ENCODE measurements at places on chromosomes 4 and X. TPM values are rescaled to one million over a fixed set of nuclear protein-coding genes. Genes with fewer than 3 reads are reported as not detected.

Gene GAB3
- total RNA-seq = 6.4 TPM

Gene TMEM271
- not detected for total RNA-seq

Gene ARAP2
- total RNA-seq = 33.5 TPM

Gene USP17L13
- not detected for total RNA-seq

Gene RGS12
- 35.5 TPM for total RNA-seq

Gene FAAH2
- 17.0 TPM for total RNA-seq

GRCh38 chr4:11365039-11365438 lies 63.7 kb downstream of the HS3ST1 start:
- H3K27me3 ChIP-seq = peaks cover 2% of the 10 kb centered on the region
- no peak for DNase-seq
- H3K4me3 ChIP-seq = no peak overlapping the region
- no peaks in the 10 kb centered on the region for H3K4me1 ChIP-seq

DNA sequence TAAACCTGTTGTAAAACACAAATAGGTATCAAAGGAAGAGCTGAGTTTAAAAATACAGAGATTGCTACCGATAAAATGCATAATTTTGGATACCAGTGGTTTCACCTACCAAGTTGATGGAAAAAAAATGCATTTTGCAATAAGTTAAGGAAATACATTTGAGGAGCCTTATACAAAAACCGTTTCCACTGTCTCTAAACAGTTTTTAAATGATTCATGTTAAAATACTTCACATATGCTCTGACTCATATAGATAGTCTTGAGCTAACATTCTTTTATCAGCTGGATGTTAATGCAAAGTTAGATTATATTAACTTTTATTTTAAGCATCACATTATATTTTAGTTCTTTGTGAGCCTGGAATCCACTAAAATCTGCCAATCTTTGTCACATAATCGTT lies 50.6 kb upstream of the ANKRD17 start:
- DNase-seq = no peak
- no peaks in the 10 kb centered on the region for H3K4me1 ChIP-seq
- H3K27ac ChIP-seq = no peak overlapping the region
- no peaks in the 10 kb centered on the region for H3K36me3 ChIP-seq
- no peak overlapping the region for H3K4me3 ChIP-seq
- H3K27me3 ChIP-seq = no peaks in the 10 kb centered on the region

- H3K4me3 ChIP-seq = no peak overlapping the region
- no peaks in the 10 kb centered on the region for H3K4me1 ChIP-seq
- peak; percentile 73 for DNase-seq
- no peaks in the 10 kb centered on the region for H3K27me3 ChIP-seq
- H3K27ac ChIP-seq = no peak overlapping the region
- H3K36me3 ChIP-seq = peaks cover 2% of the 10 kb centered on the region
Measured at GRCh38 chrX:153947009-153947769, 2.7 kb upstream of the RENBP start.

DNA sequence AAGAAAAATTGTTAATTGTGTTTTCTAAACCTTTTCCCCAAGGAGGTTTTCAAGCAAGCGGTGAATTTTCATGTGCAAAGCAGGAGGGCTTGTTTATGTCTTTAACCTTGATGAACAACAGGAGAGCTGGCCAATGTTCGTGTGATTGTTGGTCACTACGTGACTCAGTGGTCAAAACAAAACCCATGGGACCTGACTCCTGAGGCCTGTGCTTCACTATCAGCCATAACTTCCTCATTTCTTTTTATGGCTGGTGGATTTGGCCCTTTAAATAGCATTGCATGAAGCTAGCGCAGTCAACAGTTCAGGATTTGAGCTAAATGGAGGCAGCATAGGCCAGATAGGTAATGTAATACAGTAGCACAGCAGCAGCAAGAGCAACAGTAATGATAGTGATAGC lies 80.5 kb downstream of the MID1IP1 start:
- no peaks in the 10 kb centered on the region for H3K36me3 ChIP-seq
- no peak for DNase-seq
- no peak overlapping the region for H3K27ac ChIP-seq
- H3K27me3 ChIP-seq = no peaks in the 10 kb centered on the region

DNA sequence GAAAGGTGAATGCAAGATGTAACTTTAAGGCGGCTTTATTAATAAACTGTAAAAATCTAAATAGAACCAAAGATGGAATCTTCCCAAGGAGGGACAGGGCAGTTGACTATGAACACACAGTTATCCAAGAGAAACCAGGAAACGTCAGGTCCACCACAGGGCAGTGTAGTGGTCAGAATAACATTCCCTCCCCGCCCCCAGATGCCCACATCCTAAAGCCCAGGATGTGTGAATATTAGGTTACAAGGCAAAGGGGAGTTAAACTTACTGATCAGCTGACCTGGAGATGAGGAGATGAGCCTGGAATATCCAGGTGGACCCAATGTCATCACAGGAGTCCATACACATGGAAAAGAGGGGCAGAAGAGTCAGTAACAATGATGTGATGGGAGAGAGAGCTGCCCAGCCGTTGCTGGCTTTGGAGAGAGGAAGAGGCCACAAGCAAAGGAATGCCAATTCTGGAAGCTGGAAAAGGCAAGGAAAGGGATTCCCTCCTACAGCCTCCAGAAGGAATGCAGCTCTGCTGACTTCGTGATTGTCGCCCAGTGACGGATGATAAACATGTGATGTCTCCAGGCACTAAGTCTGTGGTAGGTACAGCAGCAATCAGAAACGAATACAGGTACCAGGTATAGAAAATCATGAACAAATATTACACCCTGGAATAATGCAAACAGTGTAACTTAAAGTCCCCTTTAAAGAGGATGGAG lies 5.2 kb downstream of the SH3KBP1 start:
- no peak overlapping the region for H3K27ac ChIP-seq
- DNase-seq = no peak
- H3K4me3 ChIP-seq = no peak overlapping the region
- H3K27me3 ChIP-seq = peaks cover 4% of the 10 kb centered on the region
- no peaks in the 10 kb centered on the region for H3K36me3 ChIP-seq

DNA sequence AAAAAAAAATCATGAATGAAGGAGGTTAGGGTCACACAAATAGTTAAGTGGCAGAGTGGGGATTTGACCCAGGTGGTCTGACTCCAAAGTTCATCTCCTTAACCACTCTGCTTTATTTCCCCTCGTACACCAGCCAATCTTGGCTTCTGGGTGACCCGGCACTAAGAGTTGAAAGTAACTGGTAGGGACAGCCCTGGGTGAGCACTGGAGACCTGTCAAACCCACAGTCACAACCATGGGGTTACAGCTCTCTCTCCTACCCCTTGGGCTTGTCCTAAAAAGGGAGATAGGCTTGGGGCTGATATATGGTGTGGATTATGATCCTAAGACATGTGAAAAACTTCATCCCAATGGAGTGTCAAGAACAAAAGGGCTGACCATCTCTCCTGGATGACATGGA lies 12.5 kb downstream of the IGFBP7 start:
- no peak for DNase-seq
- H3K27ac ChIP-seq = peak overlapping the region; percentile 71
- no peaks in the 10 kb centered on the region for H3K36me3 ChIP-seq
- no peaks in the 10 kb centered on the region for H3K27me3 ChIP-seq

GRCh38 chr4:125400756-125401155 lies 86.0 kb downstream of the FAT4 start:
- H3K4me1 ChIP-seq = peaks cover 3% of the 10 kb centered on the region
- DNase-seq = no peak
- H3K36me3 ChIP-seq = no peaks in the 10 kb centered on the region

GRCh38 chrX:133544778-133545177 lies 129.5 kb upstream of the GPC4 start:
- no peaks in the 10 kb centered on the region for H3K36me3 ChIP-seq
- no peak overlapping the region for H3K27ac ChIP-seq
- H3K4me1 ChIP-seq = no peaks in the 10 kb centered on the region
- no peaks in the 10 kb centered on the region for H3K27me3 ChIP-seq
- H3K4me3 ChIP-seq = no peak overlapping the region

- H3K4me1 ChIP-seq = no peaks in the 10 kb centered on the region
- H3K27me3 ChIP-seq = no peaks in the 10 kb centered on the region
- no peak for DNase-seq
- no peak overlapping the region for H3K4me3 ChIP-seq
- H3K27ac ChIP-seq = no peak overlapping the region
Measured at GRCh38 chrX:137290011-137290410, 256.2 kb upstream of the GPR101 start.

DNA sequence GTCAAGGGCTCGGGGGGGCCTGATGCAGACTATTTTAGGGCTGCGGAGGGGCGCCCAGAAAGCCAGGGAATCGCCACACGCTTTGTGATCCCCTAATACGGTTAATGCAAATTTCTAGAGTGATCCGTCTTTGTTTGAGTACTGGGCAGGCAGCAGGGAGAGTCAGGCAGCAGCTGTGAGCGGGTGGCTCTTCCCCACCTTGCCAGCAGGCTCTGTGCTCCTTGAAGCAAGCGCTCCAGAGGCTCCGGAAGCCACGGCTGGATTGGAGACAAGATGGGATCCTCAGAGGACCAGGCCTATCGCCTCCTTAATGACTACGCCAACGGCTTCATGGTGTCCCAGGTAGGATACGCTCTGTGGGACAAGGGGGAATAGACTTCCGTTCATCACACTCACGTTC lies at the start of gene ASMT:
TSS of gene ASMT (plus strand) at position 133 of the 400 bp plus-strand sequence. CDS start at position 274, 141 bp downstream.
- H3K4me3 ChIP-seq = no peak within 1 kb of the TSS
- DNase-seq = no peak
- no peaks in the 10 kb centered on the region for H3K4me1 ChIP-seq
- no peak within 1 kb of the TSS for H3K27ac ChIP-seq
- H3K27me3 ChIP-seq = no peaks in the 10 kb centered on the region
- H3K36me3 ChIP-seq = no peaks in the 10 kb centered on the region

GRCh38 chr4:28010577-28011240 lies 1150.1 kb downstream of the STIM2 start:
- H3K27me3 ChIP-seq = no peaks in the 10 kb centered on the region
- no peaks in the 10 kb centered on the region for H3K4me1 ChIP-seq
- no peaks in the 10 kb centered on the region for H3K36me3 ChIP-seq
- peak; percentile 26 for DNase-seq
- no peak overlapping the region for H3K27ac ChIP-seq

DNA sequence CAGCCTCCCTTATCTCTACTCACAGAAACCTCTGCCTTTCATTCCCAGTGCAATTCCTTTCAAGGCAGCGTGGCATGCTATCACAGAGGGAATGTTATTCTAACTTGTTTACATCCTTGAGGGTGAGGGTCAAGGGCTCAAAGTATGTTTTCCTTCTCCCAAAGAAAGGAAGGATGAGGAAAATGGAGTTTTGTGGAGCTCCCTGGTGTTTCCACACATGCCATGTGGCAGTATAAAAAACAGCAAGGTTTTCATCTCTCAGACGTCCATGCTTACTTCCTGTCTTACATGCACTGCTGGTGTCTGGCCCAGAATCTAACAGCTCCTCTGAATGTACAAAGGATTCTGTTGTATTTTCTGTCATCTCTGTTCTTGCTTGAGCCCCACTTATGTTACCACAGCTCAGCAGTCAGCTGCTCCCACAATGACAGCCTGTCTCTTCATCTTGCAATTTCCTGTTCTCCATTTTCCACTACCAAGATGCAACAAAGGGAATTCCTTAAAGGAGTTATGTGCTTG lies 128.0 kb downstream of the SNCA start:
- H3K36me3 ChIP-seq = no peaks in the 10 kb centered on the region
- H3K4me3 ChIP-seq = no peak overlapping the region
- H3K27me3 ChIP-seq = no peaks in the 10 kb centered on the region
- H3K27ac ChIP-seq = no peak overlapping the region
- DNase-seq = peak; percentile 21
- H3K4me1 ChIP-seq = no peaks in the 10 kb centered on the region

DNA sequence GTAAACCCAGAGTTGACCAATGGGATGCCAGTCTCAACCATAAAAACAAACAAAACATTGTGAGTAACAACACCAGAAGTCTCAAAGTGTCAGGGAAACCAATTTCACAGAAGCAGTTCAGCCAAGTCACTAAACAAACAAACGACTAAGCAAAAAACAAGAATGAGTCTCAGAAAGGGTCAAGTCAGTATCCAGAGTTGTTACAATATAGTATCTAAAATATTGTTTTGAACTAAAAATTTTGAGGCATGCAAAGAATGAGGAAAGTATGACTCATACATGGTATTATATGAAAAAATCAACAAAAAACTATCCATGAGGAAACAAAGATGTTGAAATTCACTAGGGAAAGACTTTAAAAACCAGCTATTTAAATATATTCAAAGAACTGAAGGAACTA lies 70.6 kb downstream of the AR start:
- no peaks in the 10 kb centered on the region for H3K4me1 ChIP-seq
- H3K36me3 ChIP-seq = no peaks in the 10 kb centered on the region
- H3K27ac ChIP-seq = no peak overlapping the region
- H3K4me3 ChIP-seq = no peak overlapping the region
- DNase-seq = no peak

GRCh38 chr4:143381189-143382118 lies 44.8 kb downstream of the GAB1 start:
- DNase-seq = peak; percentile 84
- H3K4me3 ChIP-seq = no peak overlapping the region
- peak overlapping the region; percentile 44 for H3K27ac ChIP-seq
- H3K27me3 ChIP-seq = no peaks in the 10 kb centered on the region

DNA sequence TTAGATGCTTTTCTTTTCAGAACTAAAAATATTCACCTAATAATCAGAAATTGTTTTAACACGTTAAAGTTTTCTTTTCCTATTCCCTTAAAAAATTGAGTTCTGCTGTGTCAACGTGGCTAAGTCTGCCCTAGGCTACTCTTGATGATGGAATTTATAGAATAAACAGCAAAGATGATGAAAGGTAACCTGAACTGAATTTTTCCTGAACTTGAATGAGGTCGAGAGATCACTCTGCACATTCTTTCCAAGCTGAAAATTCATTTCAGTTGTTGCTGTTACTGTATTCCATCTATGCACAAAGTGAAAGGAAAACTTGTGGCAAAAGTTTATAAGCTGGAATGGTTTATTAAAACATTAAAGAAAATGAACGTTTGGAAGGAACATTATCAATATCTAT lies 245.9 kb upstream of the GIMD1 start:
- DNase-seq = no peak
- H3K27ac ChIP-seq = no peak overlapping the region
- no peaks in the 10 kb centered on the region for H3K36me3 ChIP-seq
- H3K4me1 ChIP-seq = no peaks in the 10 kb centered on the region
- no peak overlapping the region for H3K4me3 ChIP-seq

- no peak overlapping the region for H3K4me3 ChIP-seq
- no peaks in the 10 kb centered on the region for H3K4me1 ChIP-seq
- no peak overlapping the region for H3K27ac ChIP-seq
- H3K27me3 ChIP-seq = no peaks in the 10 kb centered on the region
- no peaks in the 10 kb centered on the region for H3K36me3 ChIP-seq
Measured at GRCh38 chr4:55154290-55154880, 29.0 kb upstream of the KDR start.

DNA sequence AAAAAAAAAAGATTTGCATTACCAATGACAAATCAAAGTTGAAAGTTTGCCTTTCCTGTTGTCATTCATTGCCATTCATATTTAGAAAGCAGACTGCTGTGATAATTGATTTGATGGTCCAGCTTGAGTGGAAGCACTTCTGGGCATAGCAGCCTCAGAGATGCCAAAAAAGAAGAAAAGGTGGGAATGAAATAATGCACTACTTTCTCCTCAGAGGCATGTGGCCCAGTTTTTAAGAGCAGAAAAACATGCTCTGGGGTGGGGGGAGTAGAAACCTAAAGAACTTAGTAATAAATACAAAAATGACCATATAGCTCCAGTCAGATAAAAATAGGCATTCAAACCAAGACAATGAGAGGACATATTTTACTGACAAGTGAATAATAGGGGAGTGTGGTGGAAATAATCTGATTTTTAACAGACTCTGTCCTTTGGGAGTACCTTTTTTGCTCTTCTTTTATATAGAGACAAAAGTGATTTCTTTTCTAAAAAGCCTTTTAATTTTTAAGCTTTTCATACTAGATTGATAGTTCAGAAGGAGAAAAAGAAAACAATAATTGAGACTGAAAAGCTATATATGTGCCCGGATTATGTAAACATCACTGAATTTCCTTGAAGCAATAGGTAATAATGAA lies 599.1 kb downstream of the RPA4 start:
- H3K4me1 ChIP-seq = no peaks in the 10 kb centered on the region
- no peaks in the 10 kb centered on the region for H3K27me3 ChIP-seq
- H3K4me3 ChIP-seq = no peak overlapping the region
- H3K36me3 ChIP-seq = no peaks in the 10 kb centered on the region
